ENCODE measurements at places on chromosomes 7 and 10.

- no peak for DNase-seq
Observed at GRCh38 chr7:70925411-70926115, 206.4 kb upstream of the GALNT17 start.

DNA sequence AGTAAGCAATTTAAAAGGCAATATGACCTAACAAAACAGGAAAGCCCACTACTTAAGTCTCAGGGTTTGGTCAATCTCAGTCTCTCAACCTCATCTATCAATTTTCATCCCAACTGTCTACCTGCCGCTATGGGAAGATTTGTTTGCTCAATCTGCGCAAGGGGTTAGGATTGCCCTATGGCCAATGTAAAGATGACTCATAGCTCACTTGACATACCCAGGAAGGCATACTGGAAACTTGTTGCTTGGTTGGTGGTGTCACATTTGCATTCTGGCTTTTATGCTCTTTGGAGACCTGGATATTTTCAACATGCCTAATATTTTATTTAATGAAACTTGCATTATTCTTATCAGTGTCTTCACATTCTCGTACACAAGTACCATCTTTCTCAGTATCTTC lies 78.1 kb upstream of the TMEM196 start:
- DNase-seq, result no peak

DNA sequence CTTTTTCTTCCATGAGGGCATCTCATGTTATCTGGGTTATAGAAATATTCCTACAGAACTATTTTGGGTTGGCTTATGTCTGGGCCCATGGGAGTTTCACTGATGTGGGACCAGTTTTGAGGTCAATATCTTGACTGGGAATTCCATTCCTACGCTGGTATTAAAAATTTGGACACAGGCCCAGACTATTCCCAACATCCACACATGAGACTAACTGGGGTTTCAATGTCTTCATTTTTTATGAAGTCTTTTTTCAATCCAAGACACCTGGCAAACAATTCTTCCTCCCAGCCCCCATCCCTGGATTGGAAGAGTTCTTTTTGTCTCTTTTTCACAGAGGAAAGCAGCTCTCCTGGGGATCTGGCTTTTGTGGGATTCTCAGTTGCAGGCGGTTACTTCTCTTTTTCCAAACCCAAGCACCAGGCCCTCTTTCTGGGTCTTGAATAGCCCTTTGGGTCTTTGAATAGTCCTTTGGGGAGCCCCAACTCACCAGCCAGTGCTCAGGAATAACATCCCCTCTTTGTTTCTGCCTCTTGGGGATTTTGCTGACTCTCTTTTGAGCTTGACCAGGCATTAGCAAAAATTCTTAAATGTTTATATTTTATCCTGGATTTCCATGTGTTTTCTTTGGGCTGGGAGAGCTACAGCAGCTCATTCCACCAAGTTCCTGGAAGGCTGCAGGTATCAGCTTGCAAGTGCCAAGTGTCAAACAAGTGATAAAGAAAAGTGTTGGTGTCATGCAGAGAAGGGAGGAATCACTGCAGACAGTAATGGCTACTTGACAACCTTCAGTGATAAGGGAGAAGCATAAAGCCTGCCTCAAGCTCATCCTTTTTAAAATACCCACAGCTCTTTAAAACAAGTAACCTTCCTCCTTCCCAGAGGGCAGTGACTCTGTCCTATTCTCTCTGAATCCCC lies 234.3 kb downstream of the ADAM12 start:
- no peak for DNase-seq

DNA sequence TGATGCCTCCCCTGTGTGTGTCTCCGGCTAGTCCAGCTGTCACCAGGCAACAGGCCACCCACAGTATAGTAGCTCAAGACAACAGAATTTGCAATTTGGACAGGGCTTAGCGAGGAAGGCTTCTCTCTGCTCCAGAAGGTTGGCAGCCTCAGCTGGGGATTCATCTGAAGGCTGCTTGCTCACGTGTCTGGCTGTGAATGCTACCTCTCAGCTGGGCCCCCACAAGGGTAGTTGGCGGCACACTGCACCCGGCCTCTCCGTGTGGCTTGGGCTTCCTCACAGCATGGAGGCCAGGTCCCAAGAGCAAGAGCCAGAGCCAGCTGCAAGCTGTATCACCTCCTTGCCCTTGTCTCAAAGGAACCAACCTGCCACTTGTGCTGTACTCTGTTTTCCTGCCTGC lies 19.2 kb downstream of the ECHDC3 start:
- DNase-seq, result no peak

- DNase-seq, result no peak
Observed at GRCh38 chr10:112349521-112350085, 24.3 kb upstream of the ACSL5 start.

DNA sequence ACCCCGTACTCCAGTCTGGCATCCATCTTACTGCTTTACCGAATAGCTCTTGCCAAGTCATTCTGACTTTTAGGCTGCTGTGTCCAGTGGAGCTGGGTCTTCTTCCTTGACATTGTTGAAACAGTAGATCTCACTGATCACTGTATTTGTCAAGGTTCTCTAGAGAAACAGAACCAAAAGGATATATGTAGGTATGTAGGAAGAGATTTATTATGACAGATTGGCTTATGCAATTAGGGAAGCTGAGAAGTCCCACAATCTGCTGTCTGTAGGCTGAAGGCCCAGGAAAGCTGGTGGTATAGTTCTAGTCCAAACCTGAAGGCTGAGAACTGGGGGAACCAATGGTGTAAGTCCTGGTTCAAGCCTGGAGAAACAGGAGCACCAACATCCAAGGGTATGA lies 12.1 kb upstream of the PRRT4 start:
- no peak for DNase-seq

DNA sequence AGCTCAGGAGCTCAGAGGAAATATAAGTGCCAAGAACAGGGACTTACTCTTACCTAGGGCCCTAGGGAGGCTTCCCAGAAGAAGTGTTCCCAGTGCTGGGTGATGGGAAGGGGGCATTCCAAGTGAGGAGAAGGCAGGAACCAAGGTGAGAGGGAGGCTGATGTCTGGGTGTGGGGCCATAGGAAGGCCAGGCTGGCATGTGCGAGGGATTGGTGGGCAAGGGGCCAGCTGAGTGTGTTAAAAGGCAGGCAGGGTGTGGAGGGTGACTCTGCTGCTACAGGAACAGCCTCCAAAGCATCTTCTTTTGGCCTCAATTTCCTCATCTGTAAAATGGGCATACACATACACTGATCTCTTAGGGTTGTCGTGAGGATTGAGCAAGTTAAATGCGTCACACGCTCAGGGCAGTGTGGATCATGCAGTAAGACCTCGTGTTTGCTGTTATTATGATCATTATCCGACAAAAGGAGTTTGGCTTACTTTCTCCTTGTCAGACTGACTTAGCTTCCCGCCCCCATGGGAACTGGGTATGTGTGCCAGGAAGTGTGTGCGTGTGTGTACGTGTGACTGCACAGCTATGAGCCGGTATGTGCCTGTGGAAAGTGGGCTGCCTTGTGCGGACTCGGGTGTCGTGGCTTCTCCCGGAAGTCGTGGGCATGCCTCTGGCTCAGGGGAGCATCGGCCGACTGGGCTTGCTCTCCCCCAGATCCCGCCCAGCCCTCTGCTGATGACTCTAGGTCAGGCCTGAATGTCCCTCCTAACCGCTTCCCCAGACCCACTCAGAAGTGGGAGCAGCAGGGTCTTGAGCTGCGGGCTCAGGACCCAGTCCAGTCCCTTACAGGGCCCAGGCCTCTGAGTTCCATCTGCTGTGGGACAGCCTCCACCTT lies 59.6 kb downstream of the NEURL1 start:
- DNase-seq, result no peak

DNA sequence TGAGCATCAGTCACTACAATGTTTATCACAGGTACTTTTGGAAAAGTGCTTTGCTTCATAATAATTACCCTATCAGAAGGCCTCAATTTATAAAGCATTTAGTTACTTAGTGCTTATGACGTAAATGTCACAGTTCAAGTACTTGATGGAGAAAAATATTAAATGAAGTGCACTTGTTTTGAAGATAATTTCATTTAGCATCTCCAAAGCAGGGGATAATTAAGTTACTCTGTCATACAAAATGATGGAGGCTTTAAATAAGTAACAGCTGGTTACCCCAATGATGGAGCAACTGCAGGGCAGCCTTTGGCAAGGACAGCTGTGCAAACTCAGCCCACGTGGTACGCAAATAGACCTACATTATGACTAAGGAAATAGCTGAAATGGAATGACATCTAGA lies 768.8 kb downstream of the GRM8 start:
- DNase-seq, result no peak

- no peak for DNase-seq
Observed at GRCh38 chr10:97280783-97281182, 11.7 kb downstream of the ARHGAP19 start.

- DNase-seq, result no peak
Observed at GRCh38 chr10:104128214-104128613, 6.2 kb downstream of the SFR1 start.

GRCh38 chr7:129009437-129009836 lies 45.5 kb downstream of the TNPO3 start:
- DNase-seq, result no peak

- no peak for DNase-seq
Observed at GRCh38 chr7:91431601-91432000, 167.4 kb downstream of the FZD1 start.

GRCh38 chr7:140342727-140343514 lies 55.4 kb downstream of the SLC37A3 start:
- no peak for DNase-seq

DNA sequence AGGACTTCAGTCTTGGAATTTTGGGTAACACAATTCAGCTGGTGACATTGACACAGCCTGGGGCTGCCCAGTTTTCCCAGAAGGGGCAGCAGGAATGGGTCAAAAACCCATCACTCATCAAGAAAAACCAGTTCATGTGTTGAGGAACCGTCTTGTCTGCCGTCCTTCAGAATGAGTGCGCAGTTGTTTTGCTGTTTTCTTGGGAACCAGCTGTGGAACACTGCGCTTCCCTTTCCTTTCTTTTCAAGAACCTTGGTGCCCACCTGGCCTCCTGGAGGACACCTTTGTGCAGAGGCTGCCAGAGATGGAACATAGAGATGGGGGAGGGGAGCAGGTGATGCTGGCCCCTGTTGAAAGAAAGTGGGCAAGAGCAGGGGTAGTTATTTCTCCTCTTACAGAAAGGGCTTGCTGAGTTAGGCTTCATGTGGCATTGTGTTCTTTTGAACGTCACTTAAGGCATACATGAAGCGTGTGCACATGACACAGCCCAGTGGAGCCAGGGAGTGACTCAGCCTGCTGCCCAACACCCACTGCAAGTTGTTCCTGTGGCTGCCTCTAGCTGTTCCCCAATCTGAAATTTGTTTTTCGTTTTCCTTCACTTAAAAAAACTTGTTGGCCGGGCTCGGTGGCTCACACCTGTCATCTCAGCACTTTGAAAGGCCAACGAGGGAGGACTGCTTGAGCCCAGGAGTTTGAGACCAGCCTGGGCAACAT lies 87.4 kb upstream of the TNS3 start:
- DNase-seq, result no peak

- no peak for DNase-seq
Observed at GRCh38 chr10:5929442-5929841, 39.4 kb downstream of the FBH1 start.

GRCh38 chr10:12484941-12485805 lies 135.8 kb downstream of the CAMK1D start:
- peak; percentile 4 for DNase-seq

DNA sequence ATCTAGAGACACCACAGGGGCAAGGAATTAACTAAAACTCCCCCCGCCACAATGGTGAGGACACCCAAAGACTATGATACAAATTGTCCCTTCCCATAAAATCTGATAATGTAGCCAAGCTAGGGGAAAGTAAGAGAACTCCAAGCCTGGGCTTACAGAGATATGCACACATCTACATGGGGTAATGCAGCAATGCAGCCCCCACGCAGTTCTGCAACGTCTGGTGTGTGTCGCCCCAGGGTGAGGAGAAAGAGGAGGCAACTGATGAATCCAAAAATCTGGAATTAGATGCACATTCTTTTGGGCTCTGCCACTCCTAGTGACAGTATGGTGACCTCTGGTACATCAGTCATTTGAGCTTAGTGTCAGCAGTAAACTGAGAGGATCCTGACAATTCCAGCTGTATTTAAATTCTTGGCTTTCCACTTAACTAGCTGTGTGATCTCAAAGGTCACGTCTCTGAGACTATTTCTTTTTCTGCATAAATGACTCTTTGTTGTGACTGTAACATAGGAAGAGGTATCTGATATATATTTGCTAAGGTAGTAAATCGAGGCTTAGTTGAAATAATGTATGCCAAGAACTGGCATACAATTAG lies 51.5 kb downstream of the PIP4K2A start:
- DNase-seq, result no peak

DNA sequence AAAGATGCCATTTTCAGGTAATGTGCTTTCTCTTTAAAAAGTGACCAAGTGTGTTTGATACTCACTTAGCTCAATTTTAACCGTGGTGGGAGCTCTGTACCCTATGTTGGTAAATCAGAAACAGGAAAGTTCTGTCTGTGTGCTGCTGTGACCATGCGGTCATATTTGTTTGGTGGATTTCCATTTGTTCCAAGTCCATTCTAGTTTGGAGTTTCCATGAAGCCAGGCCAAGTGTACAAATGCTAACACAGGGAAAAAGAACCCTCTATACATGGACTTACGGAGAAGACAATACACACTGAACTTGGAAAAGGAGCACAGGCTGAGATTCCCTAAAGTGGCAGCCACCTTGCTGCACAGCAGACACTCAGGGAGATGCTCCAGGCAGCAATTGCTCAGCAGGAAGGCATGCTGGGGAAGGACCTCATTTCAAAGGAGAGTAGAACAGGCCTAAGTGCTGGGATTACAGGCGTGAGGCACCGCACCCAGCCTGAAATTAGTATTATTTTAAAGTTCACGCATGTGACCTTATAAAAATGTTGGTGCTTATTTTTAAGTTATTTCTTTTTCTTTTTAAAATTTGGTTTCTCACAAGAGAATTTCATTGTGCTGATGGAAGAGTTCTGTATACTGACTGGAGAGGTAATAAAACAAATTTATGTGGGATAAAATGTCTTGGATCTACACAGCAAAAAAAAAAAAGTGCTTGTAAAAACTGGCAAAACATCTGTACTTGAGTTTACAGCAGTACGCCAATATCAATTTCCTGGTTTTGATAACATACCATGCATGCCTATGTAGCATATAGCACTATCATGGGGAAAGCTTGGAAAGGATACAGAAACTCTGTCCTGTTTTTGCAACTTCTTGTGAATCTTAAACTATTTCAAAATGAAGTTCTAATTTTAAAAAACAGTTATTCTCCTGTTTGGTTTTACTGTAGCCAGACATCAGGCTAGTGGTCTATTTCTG lies 436.2 kb downstream of the KCNMA1 start:
- DNase-seq, result no peak

GRCh38 chr10:60896810-60897209 lies 47.2 kb downstream of the RHOBTB1 start:
- no peak for DNase-seq

GRCh38 chr10:95505084-95505610 lies 56.0 kb downstream of the SORBS1 start:
- DNase-seq, result no peak

GRCh38 chr7:135414850-135415439 lies 95.0 kb downstream of the CNOT4 start:
- no peak for DNase-seq

- no peak for DNase-seq
Observed at GRCh38 chr7:105524840-105525239, 2.8 kb upstream of the PUS7 start.

Data from activated CD4-positive, alpha-beta T cell treated with anti-CD3 and anti-CD28 coated beads, Interleukin-2, amount 50 U/mL, for 24 hours (primary cell).